ENCODE measurements at places on chromosomes 6 and 20.

DNA sequence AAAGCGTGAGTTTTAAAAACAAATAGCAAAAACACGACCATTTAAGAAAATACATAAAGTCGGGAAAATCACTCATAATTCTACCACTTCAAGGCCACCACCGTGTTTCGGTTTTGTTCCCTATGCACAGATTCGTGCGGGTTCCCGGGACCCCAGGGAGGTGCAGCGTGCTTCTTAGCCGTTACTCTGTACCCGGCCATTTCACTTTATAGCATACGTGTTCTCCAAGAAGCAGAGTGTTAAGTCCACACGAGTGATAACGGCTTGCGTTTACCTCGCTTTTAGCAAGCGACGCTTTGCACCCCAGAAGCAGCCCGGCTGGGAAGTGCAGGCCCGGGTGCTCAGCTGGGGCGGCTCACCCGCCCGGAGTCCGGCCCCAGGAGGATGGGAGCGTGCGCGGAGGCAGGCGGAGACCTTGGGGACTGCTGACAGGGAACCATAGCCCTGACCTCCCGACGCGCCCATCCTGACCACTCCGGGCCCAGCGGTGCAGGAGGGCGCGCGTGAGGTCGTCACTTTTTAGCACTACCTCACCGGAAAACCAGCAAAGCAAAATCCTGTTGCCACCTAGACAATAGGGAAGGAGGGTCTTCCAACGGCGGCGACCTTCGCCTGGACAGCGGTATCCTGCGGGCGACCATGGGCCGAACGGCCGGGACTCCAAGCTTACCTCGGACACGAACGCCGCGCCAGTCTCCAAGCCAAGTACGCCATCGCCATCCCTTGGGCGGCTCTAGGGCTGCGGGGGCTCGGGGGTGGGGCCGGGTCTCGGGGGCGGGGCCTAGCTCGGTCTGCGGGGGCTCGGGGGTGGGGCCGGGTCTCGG, at the start of gene ECI2:
TSS of gene ECI2 (minus strand) at position 735 of the 824 bp plus-strand sequence. CDS start at position 720, 15 bp downstream.
- peak; percentile 56 for DNase-seq

DNA sequence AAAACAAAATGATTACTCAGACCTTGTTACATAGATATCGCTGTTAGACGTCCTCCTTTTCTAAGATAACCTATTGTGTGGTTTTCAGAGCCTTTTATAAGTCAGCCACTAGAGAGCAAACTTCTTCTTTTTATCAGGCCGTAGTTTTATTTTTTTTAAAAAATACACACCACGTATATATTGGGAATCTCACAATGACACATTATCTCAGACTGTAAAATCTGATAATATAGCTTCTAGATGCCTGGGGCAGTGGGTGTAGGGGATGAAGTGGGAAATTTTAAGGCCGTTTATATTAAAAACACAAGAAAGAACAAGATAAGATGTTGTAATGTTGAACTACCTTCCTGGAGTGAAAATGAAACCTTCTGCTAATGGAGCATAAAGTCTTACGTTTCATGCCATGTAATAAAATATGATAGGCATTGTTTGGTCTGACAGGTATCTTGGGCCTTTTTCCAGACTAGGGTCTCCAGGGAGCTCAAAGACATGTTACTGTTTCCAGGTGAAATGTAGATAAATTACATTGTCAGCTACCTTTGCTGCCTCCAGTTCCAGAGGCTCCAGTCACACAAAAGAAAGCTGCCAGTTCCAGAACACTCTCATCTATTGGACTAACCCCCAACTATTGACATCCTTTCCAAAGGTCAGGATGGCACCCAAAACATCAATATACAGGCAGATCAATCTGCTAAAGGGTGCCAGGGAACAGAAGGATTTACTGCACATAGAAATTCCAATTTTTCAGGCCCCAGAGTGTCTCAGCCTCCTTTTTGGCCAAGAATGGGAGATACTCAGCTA, 130.2 kb upstream of the AKIRIN2 start:
- no peak for DNase-seq

- no peak for DNase-seq
These were observed 9.2 kb upstream of the MAFB start for GRCh38 chr20:40698281-40698680.

DNA sequence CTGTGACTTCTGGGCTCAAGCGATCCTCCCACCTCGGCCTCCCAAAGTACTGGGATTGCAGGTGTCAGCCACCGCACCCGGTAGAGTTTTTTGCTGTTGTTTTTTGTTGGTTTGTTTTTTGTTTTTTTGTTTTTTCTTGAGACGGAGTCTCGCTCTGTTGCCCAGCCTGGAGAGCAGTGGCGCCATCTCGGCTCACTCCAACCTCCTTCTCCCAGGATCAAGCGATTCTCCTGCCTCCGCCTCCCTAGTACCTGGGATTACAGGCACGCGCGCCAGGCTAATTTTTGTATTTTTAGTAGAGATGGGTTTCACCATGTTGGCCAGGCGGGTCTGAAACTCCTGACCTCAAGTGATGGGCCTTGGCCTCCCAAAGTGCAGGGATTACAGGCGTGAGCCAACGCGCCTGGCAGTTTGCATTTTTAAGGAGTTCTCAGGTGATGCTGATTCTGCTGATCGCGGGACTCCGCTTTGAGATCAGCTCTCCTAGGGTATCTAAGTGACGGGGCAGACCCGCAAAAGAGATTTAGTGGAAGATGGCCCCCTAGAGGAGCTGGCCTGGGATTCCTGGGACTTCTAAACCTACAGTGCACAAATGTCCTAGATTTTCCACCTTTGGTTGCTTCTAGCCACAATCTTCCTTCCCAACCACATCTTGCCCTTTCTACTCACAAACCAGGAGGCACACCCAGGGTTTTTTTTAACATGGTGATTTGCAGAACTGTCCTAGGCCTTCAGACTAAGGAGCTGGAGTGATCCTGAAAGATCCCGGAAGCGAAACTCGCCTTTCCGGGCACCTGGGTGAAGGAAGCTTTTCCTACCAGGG, 45.2 kb downstream of the DPPA5 start:
- no peak for DNase-seq

GRCh38 chr20:35711588-35712209, 12.5 kb downstream of the ROMO1 start:
- no peak for DNase-seq

DNA sequence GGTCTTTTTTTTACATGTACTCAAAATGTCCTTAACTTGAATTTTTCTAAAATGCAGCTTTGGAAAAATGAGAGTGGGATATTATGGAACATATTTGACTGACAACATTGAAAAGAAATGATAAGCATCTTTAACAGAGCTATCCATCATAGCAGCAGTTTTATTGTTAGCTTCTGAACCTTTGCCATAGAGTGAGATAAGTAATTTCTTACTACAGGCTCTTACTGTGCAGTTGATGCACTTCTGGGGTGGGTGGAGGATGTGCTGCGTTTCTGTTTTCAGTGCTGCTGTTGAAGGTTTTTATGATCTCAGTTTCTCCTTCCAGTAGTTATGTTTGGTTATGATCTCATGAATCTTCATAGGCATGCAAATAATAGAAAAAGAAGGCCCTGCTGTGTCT, 267.0 kb downstream of the TMEM242 start:
- peak; percentile 38 for DNase-seq

- no peak for DNase-seq
These were observed 220.7 kb downstream of the UST start for GRCh38 chr6:148967541-148967956.

- DNase-seq, result no peak
These were observed 113.9 kb downstream of the PRDM1 start for GRCh38 chr6:106199998-106200397.

- DNase-seq, result no peak
These were observed 141.3 kb upstream of the ARG1 start for GRCh38 chr6:131431718-131432117.

DNA sequence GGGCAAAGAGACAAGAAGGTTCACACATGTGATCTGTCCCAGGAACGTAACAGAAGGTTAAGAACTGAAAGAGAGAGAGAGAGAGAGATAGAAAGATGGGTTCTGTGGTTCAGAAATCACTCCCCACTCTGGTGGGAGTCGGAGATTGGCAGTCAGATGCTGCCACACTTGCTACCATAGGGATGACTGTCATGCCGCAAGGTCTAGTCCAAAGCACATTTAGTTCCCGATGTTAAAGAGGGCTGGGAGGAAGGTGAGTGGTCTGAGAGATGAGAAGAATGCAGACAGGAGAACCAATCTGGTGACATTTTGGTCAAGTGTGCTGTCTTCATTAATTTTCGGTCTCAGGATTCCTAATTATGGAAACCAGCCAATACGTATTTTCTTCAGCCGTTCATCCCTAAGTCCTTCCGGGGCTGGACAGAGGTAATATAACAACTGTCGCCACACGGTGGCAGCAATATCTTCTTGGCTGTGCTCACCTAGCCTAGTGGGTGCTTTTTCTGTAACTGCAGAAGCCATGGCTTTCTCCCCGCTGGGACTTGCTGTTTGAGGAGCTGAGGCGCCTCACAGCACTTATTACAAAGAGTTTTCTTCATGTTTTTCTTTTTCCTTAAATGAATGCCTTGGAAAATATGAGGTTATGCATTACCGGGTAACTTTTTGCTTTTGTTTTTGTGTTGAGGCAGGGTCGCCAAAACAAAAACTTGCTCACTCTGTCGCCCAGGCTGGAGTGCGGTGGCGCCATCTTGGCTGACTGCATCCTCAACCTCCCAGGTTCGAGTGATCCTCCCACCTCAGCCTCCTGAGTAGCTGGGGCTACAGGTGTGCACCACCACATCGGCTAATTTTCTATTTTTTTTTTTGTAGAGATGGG, 46.0 kb downstream of the SLC35D3 start:
- peak; percentile 65 for DNase-seq

GRCh38 chr20:39758876-39759275, 796.7 kb downstream of the DHX35 start:
- no peak for DNase-seq

DNA sequence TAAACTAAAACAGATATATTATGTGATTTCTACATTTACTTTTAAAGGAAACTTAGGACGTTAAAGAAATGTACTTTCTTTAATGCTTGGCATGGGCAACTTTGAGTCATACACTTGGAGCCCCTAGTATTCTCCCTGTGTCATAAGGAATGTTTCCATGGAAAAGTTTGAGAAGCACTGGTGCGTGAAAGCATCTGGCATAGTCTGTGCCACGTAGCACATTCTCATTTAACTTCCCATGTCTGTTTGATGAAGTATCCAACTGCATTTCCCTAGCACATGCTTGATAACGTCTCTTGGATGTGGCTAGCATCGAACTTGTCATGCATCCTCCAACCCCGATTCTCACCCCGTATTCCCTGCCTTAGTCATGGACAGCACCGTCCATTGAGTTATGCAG, 172.0 kb downstream of the TBC1D7 start:
- DNase-seq, result no peak

DNA sequence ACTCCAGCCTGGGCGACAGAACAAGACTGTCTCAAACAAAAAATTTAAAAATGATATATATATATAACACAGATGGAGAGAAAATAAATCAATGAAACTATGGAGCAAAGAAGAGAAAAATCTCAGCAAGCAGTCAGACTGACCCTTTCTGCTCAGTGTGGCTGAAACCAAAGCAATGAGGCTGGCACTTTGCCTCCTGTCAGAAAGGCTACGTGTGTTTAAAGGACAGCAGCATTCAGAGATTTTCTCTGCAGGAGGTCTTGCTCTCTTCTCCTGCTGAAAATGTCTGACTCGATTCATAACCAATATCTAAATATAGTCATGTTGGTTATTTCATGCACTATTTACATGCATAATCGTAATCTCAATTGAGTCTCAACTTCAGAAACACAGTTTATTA, 527.0 kb upstream of the JARID2 start:
- DNase-seq, result no peak

GRCh38 chr6:73581293-73581692, 60.5 kb upstream of the EEF1A1 start:
- DNase-seq, result no peak

DNA sequence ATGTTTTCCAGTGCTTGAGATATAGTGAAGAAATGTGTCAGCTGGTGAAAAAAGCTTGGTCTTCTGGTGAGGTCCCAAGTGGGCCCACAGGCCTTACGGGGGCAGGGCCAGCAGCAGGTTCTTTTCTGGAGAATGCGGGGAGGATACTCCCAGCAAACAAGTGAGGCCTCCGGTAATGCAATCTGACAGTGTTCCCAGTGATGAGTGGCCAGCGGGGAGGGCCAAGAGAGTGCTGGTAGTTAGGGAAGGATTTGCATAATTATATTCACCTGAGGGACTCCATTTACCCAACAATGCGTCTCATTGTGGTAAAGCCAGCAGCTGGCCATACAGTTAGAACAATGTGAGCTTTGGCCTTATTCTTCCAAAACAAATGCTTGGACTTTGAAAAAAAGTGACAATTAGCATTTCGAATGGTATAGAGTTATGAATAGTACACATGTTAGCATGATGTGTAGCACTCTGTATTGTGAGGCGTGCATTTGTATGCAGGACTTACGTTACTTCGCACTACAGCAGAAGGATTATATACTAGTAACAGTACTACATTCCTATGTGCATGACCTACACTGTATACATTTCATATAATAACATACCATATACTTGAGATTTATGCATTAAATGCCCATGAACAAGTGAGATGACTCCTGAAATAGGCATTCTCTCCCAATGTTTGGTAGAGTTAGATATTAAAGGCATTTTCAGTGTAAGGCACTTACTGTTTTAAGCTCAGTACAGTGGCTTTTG, 69.8 kb downstream of the MYB start:
- DNase-seq, result no peak

DNA sequence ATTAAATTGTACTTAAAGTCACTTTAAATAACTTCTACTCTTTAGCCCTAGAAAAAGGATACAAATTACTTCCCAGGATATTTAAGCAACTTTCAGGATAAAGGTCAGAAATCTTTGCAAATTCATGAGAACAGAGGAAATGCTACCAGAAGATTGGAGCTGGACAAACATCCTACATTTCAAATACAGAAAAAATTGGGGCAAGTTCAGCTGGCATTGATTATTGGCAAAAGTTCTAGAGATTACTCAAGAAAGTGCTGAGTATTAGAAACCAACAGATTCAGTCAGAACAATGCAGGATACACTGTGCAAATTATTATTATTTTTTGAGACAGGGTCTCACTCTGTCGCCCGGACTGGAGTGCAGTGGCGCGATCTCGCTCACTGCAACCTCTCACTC, 6.0 kb downstream of the SLC22A23 start:
- DNase-seq, result no peak

DNA sequence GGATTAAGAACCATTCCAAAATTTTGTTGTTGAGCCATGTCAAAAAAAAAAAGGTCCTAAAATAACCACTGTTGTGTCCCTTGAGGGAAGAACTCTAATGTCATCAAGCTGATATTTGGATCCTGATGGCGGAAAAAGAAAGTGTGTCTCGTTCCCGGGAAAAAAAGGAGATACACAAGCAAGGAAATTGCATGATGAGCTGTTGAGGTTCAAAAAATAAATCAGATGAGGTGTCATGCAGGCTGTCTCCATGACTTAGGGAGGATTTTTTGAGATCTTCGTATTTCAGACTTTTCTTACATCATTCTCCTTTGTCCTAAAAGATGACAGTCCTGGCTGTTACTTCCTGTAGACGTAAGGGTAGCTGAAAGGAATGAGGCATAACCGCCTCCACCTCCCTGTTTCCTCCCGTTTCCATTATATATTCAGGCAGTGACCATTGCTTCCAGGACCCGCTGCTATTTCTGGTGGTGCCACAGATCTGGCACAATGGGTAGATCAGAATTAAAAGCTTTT, 117.3 kb upstream of the TNFAIP3 start:
- DNase-seq, result no peak

- DNase-seq, result no peak
These were observed 11.4 kb upstream of the GRM4 start for GRCh38 chr6:34157236-34157830.

- no peak for DNase-seq
These were observed 317.8 kb upstream of the SULF2 start for GRCh38 chr20:48102931-48103660.
